ENCODE measurements at places on chromosomes 6 and 20. TPM values are rescaled to one million over a fixed set of nuclear protein-coding genes. Genes with fewer than 3 reads are reported as not detected.

Gene DCDC2
- 2.5 TPM for total RNA-seq

Gene CALHM4
- total RNA-seq: not detected

Gene ECT2L
- total RNA-seq: not detected

Gene MOCS1
- 2.2 TPM for total RNA-seq

Gene SIRPD
- not detected for total RNA-seq

Gene CLDN20
- not detected for total RNA-seq

Gene C6orf58
- total RNA-seq: not detected

Gene GJA10
- total RNA-seq: not detected

Gene TPBG
- 37.2 TPM for total RNA-seq

Gene EEF1A2
- 140 TPM for total RNA-seq

Gene GSTA3
- total RNA-seq: not detected

Gene PAQR8
- 1.1 TPM for total RNA-seq

Gene LPIN3
- total RNA-seq: 14.2 TPM

Gene HDGFL1
- not detected for total RNA-seq

Gene EBF4
- total RNA-seq: 2.3 TPM

Gene HTR1E
- total RNA-seq: not detected

Gene NR2E1
- not detected for total RNA-seq

Gene RSPO3
- total RNA-seq: 85.2 TPM

Gene RIMS1
- not detected for total RNA-seq

Gene HFE
- 10.1 TPM for total RNA-seq

Gene CENPB
- total RNA-seq: 131 TPM

Gene PSORS1C2
- not detected for total RNA-seq

Gene OPN5
- total RNA-seq: not detected

Gene LIN28B
- 1.4 TPM for total RNA-seq

Gene DUSP22
- total RNA-seq: 13.1 TPM

Gene BHLHE23
- not detected for total RNA-seq

Gene TMEM151B
- total RNA-seq: 0.07 TPM

Gene ZNF831
- total RNA-seq: not detected

Gene OR2H2
- not detected for total RNA-seq

Gene RNF39
- not detected for total RNA-seq

Gene KIAA0408
- total RNA-seq: 6.8 TPM

Gene COL11A2
- total RNA-seq: 0.75 TPM

Gene SMIM29
- 21.8 TPM for total RNA-seq

Gene DDRGK1
- total RNA-seq: 101 TPM

Gene AKAP12
- 143 TPM for total RNA-seq

Gene BANF2
- total RNA-seq: not detected

Gene FAM184A
- total RNA-seq: not detected

Gene DDO
- total RNA-seq: 0.08 TPM

Gene KCNK15
- total RNA-seq: 0.32 TPM

Gene NRM
- 26.1 TPM for total RNA-seq

Gene ELOVL5
- 59.6 TPM for total RNA-seq

Gene GHRH
- total RNA-seq: not detected

Gene ALDH5A1
- total RNA-seq: 8.1 TPM

Gene SIGLEC1
- not detected for total RNA-seq

Gene CPXM1
- not detected for total RNA-seq

Gene VNN1
- total RNA-seq: 0.07 TPM

Gene PNPLA1
- not detected for total RNA-seq

Gene TMEM217
- 0.60 TPM for total RNA-seq
